Cardiac muscle cell (in vitro differentiated cells and primary cell): ENCODE measurements at places on chromosomes 7 and 10. TPM values are rescaled to one million over a fixed set of nuclear protein-coding genes. Genes with fewer than 3 reads are reported as not detected.

The GLI3 gene
- total RNA-seq: 10.0 and 15.2 TPM in 2 replicates

The TAS2R41 gene
- total RNA-seq: not detected in 2 replicates

The LIPN gene
- not detected in 2 replicates for total RNA-seq

The PRR15 gene
- 4.9 and 8.9 TPM in 2 replicates for total RNA-seq

The TSPAN13 gene
- total RNA-seq: 34.2 and 63.6 TPM in 2 replicates

The HABP2 gene
- total RNA-seq: not detected in 2 replicates

The PIP gene
- not detected in 2 replicates for total RNA-seq

The PRSS37 gene
- total RNA-seq: not detected in 2 replicates

The SAMD9 gene
- 0.03 TPM in 1 of 2 replicates, not detected in the other for total RNA-seq

The MICALL2 gene
- total RNA-seq: 13.1 and 19.5 TPM in 2 replicates

DNA sequence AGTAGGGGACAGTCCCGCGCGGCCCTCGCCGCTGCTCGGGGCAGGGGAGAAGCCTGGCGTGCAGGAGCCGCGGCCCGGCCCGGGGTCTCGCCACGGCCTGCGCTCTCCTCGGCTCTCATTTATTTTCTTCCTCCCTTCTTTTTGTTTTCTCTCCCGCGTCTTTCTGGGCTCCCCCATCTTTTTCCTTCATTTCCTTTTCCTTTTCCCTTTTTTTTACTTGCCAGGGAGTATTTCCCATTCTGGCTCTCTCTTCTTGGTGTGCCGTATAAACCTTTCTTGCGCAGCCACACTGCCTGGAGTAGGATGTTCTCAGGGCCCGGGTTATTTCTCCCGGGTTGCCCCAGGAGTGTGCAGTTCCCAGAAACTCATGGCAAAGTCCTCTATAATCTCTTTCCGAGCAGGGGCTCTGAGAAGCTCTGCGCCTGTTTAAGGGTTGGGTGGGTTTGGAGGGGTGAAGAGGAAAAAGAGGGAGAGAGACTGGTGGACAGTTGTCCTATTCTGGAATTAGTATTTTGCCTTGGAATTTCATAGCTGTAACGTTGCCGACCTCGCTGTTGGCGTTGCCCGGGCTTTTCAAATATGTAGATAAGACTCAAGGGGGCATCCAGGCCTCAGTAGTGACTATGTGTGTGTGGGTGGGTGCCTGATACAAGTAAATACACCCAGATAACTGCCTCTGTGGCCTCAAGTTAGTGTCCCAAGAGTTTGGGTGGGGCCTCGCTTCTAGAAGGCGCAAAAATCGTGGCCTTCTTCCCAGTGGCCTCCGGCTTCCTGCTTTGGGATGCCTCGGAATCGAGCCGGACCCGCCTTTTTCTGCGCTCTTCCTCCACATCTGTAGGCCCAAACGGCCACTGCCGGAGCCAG, 4.3 kb upstream of the ZNF503 start:
- no peak for DNase-seq

DNA sequence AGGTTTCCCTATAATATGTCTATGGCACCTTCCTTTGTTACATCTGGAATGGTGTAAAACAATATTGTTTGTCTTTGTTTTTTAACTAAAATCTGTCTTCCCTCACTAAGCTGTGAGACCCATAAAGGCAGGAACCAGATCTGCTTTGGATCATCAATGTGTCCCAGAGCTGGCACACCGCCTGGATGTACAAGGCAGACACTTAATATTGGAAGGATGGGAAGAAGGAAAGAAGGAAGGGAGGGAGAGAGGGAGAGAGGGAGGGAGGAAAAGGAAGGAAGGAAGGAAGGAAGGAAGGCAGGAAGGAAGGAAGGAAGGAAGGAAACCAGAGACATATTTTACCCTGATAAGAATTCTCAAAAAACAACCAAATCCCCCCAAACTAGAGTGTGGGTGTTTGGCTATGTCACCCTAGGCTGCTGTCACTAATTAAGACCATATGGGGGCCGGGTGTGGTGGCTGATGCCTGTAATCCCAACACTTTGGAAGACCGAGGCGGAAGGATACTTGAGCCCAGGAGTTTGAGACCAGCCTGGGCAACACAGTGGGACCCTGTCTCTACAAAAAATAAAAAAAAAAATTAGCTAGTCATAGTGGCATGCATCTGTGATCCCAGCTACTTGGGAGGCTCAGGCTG, 59.6 kb downstream of the SH3PXD2A start:
- DNase-seq: no peak

- DNase-seq: peak; percentile 44
Measured at GRCh38 chr7:19079066-19079465, 38.4 kb downstream of the TWIST1 start.

- no peak for DNase-seq
Measured at GRCh38 chr10:129765664-129766550, 198.2 kb downstream of the EBF3 start.

DNA sequence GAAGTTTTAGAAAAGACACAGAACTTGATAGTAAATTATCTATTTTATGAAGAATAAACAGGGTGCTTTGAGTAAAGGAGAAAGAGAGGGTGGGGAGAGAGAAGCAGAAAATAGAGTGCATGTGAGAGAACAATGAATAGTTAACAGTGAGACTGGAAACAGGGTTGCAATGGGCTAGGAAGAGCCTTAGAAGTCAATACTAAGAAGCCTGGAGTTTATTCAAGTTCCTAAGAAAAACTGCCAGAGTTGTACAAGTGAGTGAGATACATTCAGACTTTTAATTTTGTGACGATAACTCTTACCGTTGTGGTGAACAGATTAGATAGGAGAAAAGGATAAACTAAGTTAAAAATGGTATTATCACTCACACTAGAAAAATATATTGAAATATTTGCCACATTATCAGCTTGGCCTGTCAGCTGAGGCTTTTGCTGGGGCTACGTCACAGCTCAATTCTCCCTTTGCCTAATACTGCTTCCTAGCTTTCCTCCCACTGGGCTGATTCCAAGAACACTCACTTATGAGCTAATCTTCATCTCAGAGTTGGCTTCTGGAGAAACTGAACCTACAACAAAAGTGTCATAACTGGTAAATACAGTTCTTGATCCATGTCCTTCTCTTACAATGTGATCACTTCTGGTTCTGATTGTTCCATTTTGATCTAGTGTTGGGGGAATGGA, 92.7 kb downstream of the SEMA3D start:
- DNase-seq: peak; percentile 92

GRCh38 chr10:48599830-48600134, 5.1 kb downstream of the ARHGAP22 start:
- DNase-seq: no peak

GRCh38 chr7:156005202-156005691, 193.0 kb upstream of the SHH start:
- DNase-seq: no peak

- peak; percentile 82 for DNase-seq
Measured at GRCh38 chr10:62437696-62438095, 63.5 kb downstream of the ZNF365 start.

DNA sequence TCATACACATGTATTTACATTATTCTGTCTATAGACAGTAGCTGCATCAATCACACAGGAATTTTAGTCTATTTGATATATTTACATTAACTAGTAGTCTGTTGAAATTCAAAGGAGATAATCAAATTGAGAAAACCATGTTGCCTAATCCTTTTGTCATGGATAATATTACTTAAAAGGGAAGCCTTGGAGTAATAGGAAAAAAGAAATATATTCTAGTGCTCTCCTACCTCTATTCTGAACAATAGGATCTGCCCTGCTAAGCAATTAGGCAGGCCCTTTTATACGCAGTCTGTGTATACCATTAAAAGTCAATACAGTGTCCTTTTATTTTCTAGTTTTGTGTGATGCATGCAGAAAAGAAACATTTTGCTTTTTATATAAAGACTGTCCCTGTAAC, 24.5 kb downstream of the UMAD1 start:
- DNase-seq: no peak

DNA sequence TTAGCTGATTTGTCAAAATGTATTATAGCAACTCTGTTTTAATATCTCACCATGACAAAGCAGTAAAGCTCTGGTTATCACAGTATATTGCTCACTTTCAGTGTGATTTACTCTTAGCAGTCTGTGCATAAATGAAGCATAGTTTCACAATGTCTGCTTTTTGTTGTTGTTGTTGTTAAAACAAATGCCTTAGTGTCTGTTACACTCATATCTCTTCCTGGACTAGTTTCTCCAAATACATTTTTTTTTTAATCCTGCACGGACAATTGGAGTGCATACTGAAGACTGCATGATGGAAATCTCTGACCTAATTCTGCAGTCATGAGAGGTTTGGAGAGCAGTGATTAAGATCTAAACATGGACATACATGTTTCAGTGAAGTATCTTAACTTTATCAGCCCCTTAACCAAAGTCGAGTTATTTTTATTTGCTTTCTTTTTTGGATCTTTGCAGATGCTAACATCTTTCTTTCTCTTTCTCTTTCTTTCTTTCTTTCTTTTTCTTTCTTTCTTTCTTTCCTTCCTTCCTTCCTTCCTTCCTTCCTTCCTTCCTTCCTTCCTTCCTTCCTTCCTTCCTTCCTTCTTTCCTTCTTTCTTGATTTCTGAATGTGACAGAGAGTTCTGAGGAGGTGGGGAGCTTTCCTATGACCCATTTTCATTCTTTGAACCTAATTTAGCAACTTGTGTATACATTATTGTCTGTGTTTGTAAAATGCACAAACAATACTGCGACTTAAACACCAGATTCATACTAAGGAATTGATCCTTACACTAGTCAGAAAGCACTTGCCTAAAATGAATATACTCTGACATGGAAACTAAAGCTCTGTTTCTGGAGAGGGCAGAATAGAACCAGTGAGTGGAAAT, 161.5 kb upstream of the AGR3 start:
- DNase-seq: no peak

DNA sequence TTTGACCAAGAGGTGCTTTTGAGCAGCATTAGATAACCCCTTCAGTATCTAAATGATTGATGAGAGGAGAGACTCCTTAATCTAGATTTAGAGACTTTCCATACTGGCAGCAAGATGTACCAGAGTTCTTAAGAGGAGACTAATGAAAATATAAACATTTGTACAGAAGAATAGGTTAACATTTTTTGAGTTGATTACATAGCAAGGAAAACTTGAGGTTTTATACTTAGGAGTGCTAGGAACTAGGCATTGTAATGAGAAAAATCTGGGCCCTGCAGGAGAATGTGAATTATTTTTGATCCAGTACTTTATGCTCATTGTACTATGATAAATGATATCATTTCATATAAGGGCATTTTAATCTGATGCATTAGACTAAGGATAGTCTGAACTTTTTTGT, 261.7 kb downstream of the EXOC4 start:
- no peak for DNase-seq

- peak; percentile 18 for DNase-seq
Measured at GRCh38 chr7:79137942-79138341, 315.5 kb downstream of the MAGI2 start.

GRCh38 chr10:132840698-132841614, 55.0 kb upstream of the NKX6-2 start:
- no peak for DNase-seq

GRCh38 chr7:54664235-54665228, 94.5 kb downstream of the SEC61G start:
- DNase-seq: peak; percentile 8

DNA sequence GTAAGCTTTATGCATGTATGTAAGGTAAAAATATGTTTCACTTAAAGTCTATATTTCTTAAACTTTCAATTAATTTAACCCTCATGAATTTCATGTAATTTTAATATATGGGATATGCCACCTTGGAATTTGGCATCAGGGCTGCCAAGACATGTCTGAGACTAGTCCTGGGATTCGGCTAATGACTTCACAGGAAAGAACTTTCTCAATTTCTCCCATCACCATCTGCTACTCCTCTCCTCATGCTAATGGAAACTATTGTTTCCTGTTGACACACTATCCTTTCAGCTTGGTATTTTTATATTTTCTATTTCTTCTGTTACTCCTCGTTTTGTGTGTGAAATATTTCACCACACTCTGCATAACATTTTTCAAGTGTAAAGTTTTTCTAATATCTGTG, 205.9 kb downstream of the ARL4A start:
- no peak for DNase-seq

DNA sequence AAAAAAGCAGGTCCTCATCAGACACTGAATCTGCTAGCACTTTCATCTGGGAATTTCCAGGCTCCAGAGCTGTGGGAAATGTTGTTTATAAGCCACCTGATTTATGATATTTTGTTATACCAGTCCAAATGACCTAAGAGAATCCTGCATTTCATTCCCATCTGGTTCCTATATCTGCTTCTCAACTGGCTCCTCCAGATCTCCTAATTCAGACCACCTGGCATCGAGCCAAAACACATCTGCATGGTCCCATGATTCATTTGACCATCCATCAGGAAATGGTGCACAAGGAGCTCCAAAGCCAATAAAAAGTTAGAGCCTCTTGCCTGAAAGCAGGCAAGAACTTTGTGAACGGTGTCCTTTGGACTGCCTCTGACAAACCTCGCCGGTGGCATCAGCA, 108.9 kb downstream of the IPMK start:
- DNase-seq: peak; percentile 17

DNA sequence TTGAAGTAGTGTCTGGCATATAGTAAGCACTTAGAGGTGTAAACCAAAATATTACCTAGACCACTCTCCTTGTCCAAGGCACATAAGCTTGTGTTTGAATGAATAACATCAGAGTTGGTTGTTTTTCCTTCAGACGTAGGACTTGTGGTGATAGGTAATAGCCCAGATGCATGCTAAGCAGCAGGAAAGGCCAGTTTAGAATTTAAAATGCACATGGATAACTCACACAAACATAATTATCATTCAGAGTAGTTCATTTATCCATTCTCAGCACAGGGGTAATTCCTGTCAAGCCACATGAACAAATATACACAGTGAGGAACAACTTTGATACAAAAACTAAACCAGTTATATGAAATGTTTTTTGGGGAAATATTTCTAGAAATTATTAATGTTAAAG, 181.0 kb upstream of the HPS1 start:
- no peak for DNase-seq

GRCh38 chr10:122468926-122469781, 7.8 kb downstream of the HTRA1 start:
- no peak for DNase-seq

DNA sequence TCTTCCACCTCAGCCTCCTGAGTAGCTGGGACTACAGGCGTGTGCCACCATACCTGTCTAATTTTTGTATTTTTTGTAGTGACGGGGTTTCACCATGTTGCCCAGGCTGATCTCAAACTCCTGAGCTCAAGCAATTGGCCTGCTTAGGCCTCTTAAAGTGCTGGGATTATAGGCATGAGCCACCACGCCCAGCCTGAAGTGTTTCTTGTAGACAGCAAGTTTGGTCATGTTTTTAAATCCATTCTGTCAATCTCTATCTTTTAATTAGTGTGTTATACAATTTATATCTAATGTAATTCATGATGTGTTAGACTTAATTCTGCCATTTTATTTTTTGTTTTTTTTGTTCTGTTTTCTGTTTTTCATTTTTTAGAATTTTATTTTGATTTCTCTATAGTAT, 17.2 kb upstream of the MXI1 start:
- no peak for DNase-seq

- no peak for DNase-seq
Measured at GRCh38 chr7:87155788-87156187, 3.5 kb downstream of the DMTF1 start.

GRCh38 chr10:66642217-66642616, 283.6 kb upstream of the LRRTM3 start:
- DNase-seq: no peak

GRCh38 chr10:71268247-71268691, 50.8 kb upstream of the SLC29A3 start:
- peak; percentile 68 for DNase-seq
